Muscle of leg (tissue), 16 donors: ENCODE measurements at places on chromosomes 12 and 14. TPM values are rescaled to one million over a fixed set of nuclear protein-coding genes. Genes with fewer than 3 reads are reported as not detected.

Gene GALNT9
- 0.93 TPM for total RNA-seq

Gene NGB
- total RNA-seq = not detected

DNA sequence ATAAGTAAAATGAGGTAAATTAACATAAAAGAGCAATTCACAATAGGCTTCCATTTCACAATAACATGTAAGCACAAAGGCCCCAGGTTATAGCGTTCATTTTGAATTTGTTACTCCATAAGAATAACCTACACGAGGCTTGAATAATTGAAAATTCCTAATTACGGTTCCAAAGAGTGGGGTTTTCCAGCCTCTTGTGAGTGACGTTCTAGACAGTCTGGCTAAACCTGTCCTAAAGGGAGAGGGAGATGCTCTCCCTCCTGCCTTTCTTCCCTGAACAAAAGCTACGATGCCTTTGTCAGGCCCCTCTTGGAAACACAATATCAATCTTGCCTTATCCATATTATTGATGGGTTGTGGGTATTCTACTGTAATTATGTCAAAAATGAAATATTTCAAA, 24.3 kb upstream of the VRK1 start:
- H3K4me1 ChIP-seq = no peaks in the 10 kb centered on the region
- no peaks in the 10 kb centered on the region for H3K36me3 ChIP-seq
- no peak overlapping the region for H3K4me3 ChIP-seq
- H3K27me3 ChIP-seq = peaks cover 4% of the 10 kb centered on the region
- no peak for DNase-seq

- H3K36me3 ChIP-seq = peaks cover 11% of the 10 kb centered on the region
- H3K4me3 ChIP-seq = no peak overlapping the region
- no peak for DNase-seq
- peaks cover 26% of the 10 kb centered on the region for H3K4me1 ChIP-seq
- no peaks in the 10 kb centered on the region for H3K27me3 ChIP-seq
Observed at GRCh38 chr14:63273129-63273528, 45.6 kb downstream of the GPHB5 start.

DNA sequence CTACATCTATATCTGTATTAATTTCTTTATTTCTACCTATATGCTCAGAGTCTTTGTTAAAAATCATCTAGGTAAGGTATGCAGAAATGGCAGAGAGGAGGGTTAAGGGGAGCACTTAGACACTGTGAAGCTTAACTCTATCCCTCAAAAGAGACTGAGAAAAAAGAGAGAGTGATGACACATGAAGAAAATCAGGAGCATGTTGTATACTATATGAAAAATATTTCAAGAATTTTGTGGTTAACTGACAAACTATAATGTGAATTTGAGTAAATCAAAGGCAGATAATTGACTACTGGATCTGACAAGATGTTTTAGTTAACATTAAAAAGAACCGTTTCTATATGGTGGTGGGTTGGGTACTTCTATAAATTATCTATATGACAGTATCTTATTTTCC, 1814.2 kb upstream of the SEL1L start:
- H3K27ac ChIP-seq = no peak overlapping the region
- H3K36me3 ChIP-seq = no peaks in the 10 kb centered on the region
- H3K4me3 ChIP-seq = no peak overlapping the region
- no peaks in the 10 kb centered on the region for H3K27me3 ChIP-seq
- H3K4me1 ChIP-seq = no peaks in the 10 kb centered on the region
- no peak for DNase-seq
